Renal pelvis (tissue), 12 donors: ENCODE measurements at places on chromosomes 3 and 15. TPM values are rescaled to one million over a fixed set of nuclear protein-coding genes. Genes with fewer than 3 reads are reported as not detected.

RASL12 gene
- 7.2 TPM for polyA plus RNA-seq

TMEM158 gene
- 4.4 TPM for polyA plus RNA-seq

HGD gene
- polyA plus RNA-seq = 117 TPM

AHSG gene
- polyA plus RNA-seq = 0.61 TPM

ACTRT3 gene
- polyA plus RNA-seq = 5.4 TPM

INKA1 gene
- 17.2 TPM for polyA plus RNA-seq

UROC1 gene
- 0.06 TPM for polyA plus RNA-seq

SCN11A gene
- polyA plus RNA-seq = 0.68 TPM

ZNF445 gene
- 31.8 TPM for polyA plus RNA-seq

ECE2 gene
- not detected for polyA plus RNA-seq

SENP7 gene
- polyA plus RNA-seq = 57.3 TPM

TTC23 gene
- polyA plus RNA-seq = 33.9 TPM

MESP1 gene
- 1.3 TPM for polyA plus RNA-seq

ARL6 gene
- polyA plus RNA-seq = 12.6 TPM

CACNA2D2 gene
- polyA plus RNA-seq = 17.2 TPM

HESX1 gene
- polyA plus RNA-seq = 3.6 TPM

ZNF80 gene
- not detected for polyA plus RNA-seq

TPRG1 gene
- polyA plus RNA-seq = 0.65 TPM

CYP8B1 gene
- 0.84 TPM for polyA plus RNA-seq

CRYGS gene
- polyA plus RNA-seq = 5.8 TPM

SV2B gene
- 0.97 TPM for polyA plus RNA-seq

MAGEF1 gene
- polyA plus RNA-seq = 85.7 TPM

FEZF2 gene
- not detected for polyA plus RNA-seq

EFCAB12 gene
- polyA plus RNA-seq = 6.9 TPM

HMCES gene
- 49.4 TPM for polyA plus RNA-seq

LYSMD2 gene
- polyA plus RNA-seq = 3.1 TPM

GOLGA8O gene
- 0.23 TPM for polyA plus RNA-seq

CDCP1 gene
- 1.0 TPM for polyA plus RNA-seq

TRIM42 gene
- not detected for polyA plus RNA-seq

LSAMP gene
- 12.5 TPM for polyA plus RNA-seq

NGRN gene
- polyA plus RNA-seq = 112 TPM

SLC6A1 gene
- 1.2 TPM for polyA plus RNA-seq

CCR5 gene
- polyA plus RNA-seq = 0.17 TPM

HAUS2 gene
- 18.2 TPM for polyA plus RNA-seq

ACTL6A gene
- 102 TPM for polyA plus RNA-seq

PP2D1 gene
- polyA plus RNA-seq = 0.36 TPM

RAD18 gene
- polyA plus RNA-seq = 12.7 TPM

CCR9 gene
- polyA plus RNA-seq = 0.10 TPM

PLSCR2 gene
- polyA plus RNA-seq = 1.4 TPM

OR5K4 gene
- polyA plus RNA-seq = not detected

RTP4 gene
- polyA plus RNA-seq = 0.47 TPM

CAMK2N2 gene
- not detected for polyA plus RNA-seq

CD86 gene
- polyA plus RNA-seq = 1.5 TPM

CACNA1D gene
- polyA plus RNA-seq = 10.8 TPM

BOC gene
- polyA plus RNA-seq = 20.7 TPM

PRKCD gene
- polyA plus RNA-seq = 22.8 TPM

SPATA12 gene
- polyA plus RNA-seq = 0.17 TPM

FGD5 gene
- polyA plus RNA-seq = 25.5 TPM

JAGN1 gene
- 46.7 TPM for polyA plus RNA-seq

DNAJA4 gene
- 22.4 TPM for polyA plus RNA-seq
